Activated effector memory CD4-positive, alpha-beta T cell treated with Interleukin-2 at 50 U/mL for 16 hours (primary cell): ENCODE measurements at places on chromosomes 7 and 10.

DNA sequence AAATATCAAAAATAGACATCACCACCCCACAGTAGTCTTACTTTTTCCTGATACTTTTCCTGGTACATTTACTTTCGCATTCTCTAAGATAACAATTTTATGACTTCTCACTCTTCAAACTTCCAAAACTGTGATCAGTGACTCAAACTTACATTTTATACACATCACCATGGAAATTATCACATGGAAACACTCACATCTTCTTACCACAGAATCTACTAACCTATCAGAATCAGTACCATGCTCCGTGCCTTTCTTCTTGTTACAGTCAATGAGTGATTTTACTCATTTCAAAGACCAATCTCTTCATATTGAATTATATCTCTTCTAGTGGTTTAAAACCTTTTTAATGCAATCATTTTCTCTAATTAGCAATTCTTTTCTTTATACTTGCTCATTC is 120.3 kb downstream of the PTEN start:
- DNase-seq: no peak

- DNase-seq: no peak
These were observed 48.3 kb downstream of the BUB3 start for GRCh38 chr10:123202506-123202905.

GRCh38 chr10:24394461-24395190 is 185.7 kb downstream of the KIAA1217 start:
- no peak for DNase-seq

GRCh38 chr7:69860486-69860885 is 262.2 kb downstream of the AUTS2 start:
- no peak for DNase-seq

DNA sequence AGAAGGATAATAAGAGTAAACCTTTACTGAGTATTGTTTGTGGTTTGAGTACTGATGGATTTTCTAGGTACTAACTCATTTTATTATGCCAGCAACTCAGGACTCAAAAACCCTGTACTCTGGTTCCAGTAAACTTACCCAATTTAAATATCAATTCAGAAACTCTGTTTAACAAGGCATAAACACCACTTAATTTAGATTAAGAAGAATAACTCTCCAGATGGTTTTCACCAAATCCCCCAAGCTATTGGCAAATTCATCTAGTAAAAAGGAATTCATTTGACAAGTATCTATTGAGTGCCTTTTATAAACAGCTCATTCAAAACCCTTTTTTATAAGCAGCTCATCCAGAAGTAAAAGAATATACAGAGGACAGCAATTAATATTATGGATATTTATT is 572.4 kb downstream of the PHTF2 start:
- DNase-seq: no peak

GRCh38 chr7:4416396-4417056 is 265.6 kb upstream of the FOXK1 start:
- no peak for DNase-seq

DNA sequence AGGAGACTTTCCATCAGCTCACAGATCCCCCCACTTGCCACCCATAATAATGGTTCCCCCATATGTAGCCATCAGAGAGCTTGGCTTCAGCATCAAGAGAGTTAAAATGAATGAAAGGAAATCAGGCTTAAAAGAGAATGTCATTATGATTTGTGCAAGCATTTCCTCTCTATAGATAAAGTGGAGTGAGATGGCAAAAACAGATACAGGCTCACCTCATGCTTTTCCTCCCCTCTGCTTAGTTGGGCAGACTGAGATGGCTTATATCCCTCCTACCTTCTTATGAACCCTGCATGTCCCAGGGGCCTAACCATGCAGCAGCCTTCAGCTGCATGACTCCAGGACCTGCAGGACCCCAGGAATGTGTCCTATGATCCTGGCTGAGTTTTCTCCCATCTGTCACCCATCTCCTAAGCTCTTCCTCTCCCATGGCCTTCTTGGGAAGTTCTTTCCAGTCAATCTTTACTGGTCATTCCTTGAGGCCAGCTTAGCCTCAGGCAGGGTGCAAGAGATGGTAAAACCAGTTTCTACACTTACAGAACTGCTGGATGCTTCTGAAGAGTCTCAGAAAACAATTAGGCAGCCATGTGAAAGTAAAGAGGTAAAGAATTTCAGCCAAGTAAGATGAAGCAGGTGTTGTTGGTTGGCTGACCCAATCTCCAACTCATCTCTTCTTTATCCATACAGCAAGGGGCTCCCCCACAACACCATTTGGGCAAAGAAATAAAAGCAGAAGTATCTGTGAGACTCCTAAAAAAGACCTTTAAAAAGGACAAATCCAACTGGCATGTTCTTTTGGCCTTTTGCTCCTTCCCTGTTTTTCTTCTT is 159.7 kb downstream of the RTKN2 start:
- no peak for DNase-seq

- DNase-seq: no peak
These were observed 1456.1 kb downstream of the GATA3 start for GRCh38 chr10:9510626-9511025.

DNA sequence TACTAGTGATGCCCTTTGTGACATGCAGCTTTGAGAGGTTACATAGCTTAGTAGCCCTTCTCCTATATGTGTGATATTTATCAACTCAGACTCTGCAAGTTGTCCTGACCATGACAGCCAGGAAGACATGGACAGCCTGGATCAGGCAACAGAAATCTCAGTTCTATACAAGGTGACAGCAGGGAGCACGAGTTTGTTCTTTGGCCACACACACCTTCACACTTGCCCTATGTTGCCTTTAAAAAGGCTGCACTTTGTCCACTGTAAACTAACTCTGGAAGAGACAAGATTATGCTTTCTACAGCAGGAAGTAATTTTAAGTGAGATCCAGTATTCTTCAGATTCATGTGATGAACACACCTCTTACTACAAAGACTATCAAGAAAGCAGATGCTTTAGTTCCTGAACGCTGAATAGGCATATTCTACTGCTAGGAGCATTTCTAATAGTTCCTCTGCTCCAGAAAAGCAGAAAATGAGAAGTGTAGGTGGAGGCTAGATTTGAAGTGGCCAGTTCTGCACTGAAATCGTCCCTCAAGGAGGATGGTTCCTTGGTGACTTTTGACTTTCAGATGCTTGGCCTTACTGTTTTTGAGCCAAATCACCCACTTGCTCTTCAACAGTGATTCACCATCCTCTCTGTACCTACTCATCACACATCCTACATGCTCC is 239.2 kb downstream of the COBL start:
- no peak for DNase-seq

- no peak for DNase-seq
These were observed 85.7 kb downstream of the ANLN start for GRCh38 chr7:36475381-36475780.

GRCh38 chr10:79155301-79156081 is 86.7 kb downstream of the ZMIZ1 start:
- DNase-seq: no peak

DNA sequence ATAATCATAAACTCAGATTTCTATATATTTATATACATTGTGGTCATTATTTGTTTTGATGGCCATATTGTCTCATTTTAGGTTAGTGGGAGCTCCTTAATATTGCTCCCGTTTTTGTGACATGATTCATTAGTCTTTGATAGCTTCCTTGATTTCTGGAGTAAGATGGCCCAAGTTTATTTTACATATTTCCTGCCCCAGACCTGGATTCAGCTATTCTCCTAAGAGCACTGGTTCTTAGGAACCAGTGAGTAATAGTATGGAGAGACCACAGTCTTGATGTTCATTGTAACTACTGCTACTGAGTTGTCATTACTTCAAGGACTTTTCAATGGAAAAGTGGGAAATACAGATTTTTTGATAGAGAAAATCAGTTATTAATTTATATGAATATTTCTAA is 6.0 kb downstream of the TFPI2 start:
- DNase-seq: no peak

DNA sequence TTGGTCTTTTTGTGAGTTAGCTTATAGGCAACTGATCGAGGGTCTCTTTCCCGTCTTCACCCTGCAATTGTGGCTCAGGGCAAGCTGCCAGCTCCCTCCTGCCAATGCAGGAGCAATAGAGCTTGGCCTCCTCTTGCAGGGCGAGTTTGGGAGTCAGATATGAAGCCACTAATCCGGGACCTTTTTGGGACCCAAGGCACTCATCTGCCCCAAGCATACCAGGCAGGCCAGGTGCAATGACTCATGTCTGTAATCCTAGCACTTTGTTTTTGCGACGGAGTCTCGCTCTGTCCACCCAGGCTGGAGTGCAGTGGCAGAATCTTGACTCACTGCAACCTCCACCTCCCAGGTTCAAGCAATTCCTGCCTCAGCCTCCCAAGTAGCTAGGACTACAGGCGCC is 21.1 kb downstream of the LIMK1 start:
- no peak for DNase-seq

DNA sequence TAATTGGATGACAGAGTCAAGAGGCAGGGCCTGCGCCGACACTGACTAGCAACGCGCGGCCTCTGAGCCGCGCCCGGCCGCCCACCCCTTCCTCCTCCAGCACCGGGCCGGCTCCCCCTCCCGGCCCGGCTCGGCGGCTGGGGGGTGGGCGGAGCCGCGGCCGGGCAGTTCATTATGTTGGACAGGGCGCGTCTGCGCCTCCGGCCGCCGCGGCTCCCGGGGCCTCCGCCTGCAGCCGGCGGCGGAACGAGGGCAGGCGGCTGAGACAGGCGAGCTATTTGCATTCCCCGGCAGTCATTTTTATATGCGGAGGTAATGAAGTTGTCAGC is 106.7 kb downstream of the SNX10 start:
- DNase-seq: no peak

GRCh38 chr10:77636282-77636966 is 1.2 kb downstream of the KCNMA1 start:
- DNase-seq: no peak

GRCh38 chr7:11315666-11316258 is 342.1 kb downstream of the PHF14 start:
- no peak for DNase-seq
